ENCODE measurements at places on chromosomes 3 and 15.

GRCh38 chr3:166211451-166211850, 374.2 kb upstream of the BCHE start:
- H3K27me3 ChIP-seq = no peaks in the 10 kb centered on the region
- no peak for DNase-seq
- no peaks in the 10 kb centered on the region for H3K36me3 ChIP-seq
- no peak overlapping the region for H3K4me3 ChIP-seq

DNA sequence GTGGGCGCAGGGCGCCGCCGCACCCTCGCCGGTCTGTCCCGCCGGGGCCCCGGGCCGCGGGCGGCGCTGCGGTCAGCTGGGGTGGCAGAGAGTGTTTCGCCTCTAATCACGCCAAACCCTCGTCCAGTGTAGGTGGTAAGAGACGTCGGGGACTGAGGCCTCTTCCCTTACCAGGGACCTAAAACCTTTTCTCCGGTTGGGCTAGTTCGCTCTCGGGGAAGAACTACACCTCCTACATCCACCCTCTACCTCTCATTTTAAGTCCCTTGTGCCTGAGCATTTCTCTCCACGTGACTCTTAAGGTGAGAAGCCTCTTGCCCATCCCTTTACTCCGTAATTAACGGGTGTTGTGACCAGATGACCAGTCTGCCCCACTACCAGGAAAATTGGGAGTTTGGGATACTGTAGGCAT, 520 bp downstream of the TMEM42 start:
- peaks cover 20% of the 10 kb centered on the region for H3K4me1 ChIP-seq
- H3K27ac ChIP-seq = peak overlapping the region; percentile 93
- no peaks in the 10 kb centered on the region for H3K36me3 ChIP-seq
- H3K27me3 ChIP-seq = no peaks in the 10 kb centered on the region

- no peaks in the 10 kb centered on the region for H3K36me3 ChIP-seq
- no peaks in the 10 kb centered on the region for H3K27me3 ChIP-seq
- H3K4me3 ChIP-seq = no peak overlapping the region
- no peak for DNase-seq
- peaks cover 54% of the 10 kb centered on the region for H3K4me1 ChIP-seq
- H3K27ac ChIP-seq = peak overlapping the region; percentile 33
Observed at GRCh38 chr3:48738144-48738536, 21.1 kb upstream of the IP6K2 start.

GRCh38 chr3:127392156-127392490, 104.3 kb upstream of the PRR20G start:
- no peak overlapping the region for H3K27ac ChIP-seq
- H3K36me3 ChIP-seq = no peaks in the 10 kb centered on the region
- H3K4me3 ChIP-seq = no peak overlapping the region

- H3K27me3 ChIP-seq = no peaks in the 10 kb centered on the region
- no peak overlapping the region for H3K4me3 ChIP-seq
- no peaks in the 10 kb centered on the region for H3K4me1 ChIP-seq
- no peaks in the 10 kb centered on the region for H3K36me3 ChIP-seq
Observed at GRCh38 chr3:64067506-64068346, 44.4 kb upstream of the PSMD6 start.

DNA sequence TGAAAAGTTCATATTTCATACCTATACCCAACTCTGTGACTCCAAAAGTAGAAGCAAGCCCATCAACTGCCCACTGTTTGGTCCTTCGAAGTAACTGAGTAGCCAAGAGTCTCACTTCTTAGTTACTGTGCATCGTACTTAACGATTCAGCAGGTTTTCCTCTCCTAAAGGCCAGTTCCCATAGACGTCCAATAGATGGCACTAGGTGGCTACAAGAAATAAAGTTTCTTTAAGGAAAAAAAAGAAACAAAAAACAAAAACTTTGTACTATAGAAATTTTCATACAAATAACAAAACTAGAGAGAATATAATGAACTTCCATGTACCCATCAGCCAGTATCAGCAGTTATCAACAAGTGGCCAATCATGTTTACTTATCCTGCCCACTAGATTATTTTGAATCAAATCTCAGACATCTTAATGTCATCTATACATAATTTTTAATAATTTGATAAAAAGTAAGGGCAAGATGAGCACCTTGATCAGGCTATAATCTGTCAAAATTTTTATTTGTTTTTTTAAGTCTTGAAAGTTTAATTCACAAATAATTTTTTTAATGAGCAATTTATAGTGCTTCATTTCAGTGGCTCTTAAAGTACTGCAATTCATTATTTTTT, 63.8 kb upstream of the ACP3 start:
- no peak overlapping the region for H3K4me3 ChIP-seq
- no peaks in the 10 kb centered on the region for H3K4me1 ChIP-seq
- no peak for DNase-seq
- no peaks in the 10 kb centered on the region for H3K36me3 ChIP-seq

DNA sequence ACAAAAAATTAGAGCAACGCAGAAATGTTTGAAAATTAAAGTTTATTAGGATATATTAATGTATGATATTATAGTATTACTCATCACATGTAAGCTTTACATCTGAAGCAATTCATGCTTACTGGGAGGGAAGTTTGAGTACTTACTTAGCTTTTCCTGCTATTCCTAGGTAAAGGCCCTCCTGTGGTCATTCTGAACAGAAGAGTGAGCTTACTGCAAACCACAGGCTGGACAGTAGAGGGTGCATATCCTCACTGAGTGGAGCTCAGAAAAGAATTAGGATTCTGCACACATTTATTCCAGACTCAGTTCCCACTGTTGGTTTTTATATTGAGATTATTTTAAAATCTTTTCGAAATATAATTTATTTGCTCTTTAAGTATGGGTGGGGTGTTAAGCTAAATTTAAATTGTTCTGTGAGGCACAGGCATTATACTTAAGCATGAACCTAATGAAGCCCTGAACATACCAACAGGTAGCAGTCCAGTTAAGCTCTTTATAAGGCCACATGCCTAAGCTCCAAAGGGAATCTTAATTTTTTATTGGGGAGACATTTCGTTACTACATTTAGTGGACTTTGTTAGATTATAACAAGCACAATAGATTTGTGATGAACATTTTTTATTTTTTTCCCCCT, 10.2 kb downstream of the MRPS22 start:
- H3K4me1 ChIP-seq = peaks cover 3% of the 10 kb centered on the region
- H3K4me3 ChIP-seq = no peak overlapping the region
- H3K36me3 ChIP-seq = peaks cover 100% of the 10 kb centered on the region
- no peaks in the 10 kb centered on the region for H3K27me3 ChIP-seq
- H3K27ac ChIP-seq = no peak overlapping the region

GRCh38 chr15:61126811-61127210, 102.3 kb downstream of the RORA start:
- H3K4me1 ChIP-seq = peaks cover 11% of the 10 kb centered on the region
- H3K27ac ChIP-seq = no peak overlapping the region
- no peaks in the 10 kb centered on the region for H3K27me3 ChIP-seq
- DNase-seq = peak; percentile 66

DNA sequence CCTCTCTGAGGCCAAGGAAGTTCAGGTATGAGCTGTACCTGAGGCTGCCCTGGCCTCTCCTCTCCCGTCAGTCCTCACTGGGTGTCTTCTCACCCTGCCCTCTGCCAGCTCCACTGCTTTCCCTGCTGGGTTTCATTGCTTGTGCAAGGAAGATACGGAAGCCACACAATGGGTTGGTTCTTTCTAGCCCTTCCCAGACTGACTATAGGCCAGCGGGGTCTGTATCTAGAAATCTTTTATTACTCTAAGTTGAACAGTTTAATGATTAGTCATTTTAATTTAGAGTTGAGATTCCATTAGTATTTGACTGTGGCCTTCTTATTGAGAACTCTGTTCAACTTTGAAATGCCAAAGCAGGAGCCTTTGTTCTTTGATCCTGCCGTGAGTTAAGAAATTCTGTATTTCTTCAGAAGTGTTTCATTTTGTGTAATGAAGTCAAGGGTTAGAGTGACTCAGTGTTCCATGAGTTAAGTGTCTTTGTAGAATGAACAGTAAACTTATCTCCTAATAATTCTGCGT, 16.2 kb downstream of the C3orf62 start:
- no peaks in the 10 kb centered on the region for H3K27me3 ChIP-seq
- no peak overlapping the region for H3K4me3 ChIP-seq
- DNase-seq = no peak
- no peak overlapping the region for H3K27ac ChIP-seq
- no peaks in the 10 kb centered on the region for H3K36me3 ChIP-seq

DNA sequence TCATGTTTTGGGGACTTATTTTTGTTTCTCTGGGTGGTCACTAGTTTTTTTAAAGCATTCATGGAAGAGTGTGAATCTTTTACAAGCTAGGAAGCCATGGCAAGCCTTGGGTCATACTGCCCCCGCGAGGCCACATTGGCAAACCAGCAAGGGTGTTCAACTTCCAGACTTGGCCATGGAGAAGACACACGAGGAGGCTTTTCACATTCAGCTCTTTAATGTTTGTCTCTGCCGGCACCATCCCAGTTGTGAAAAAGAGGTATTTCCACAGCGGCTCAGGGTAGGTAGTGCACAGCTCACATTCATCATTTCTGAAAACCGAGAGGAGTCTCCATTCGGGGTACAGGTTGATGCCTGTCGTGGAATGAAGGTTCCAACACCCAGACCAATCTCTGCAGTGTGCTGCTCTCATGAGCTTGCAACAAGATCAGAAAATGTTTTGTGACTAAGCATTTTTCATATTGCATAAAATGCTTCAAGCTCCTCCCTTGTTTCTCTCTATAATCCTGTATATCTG, 7.7 kb downstream of the CCR5 start:
- H3K27me3 ChIP-seq = peaks cover 15% of the 10 kb centered on the region
- peaks cover 4% of the 10 kb centered on the region for H3K4me1 ChIP-seq
- H3K27ac ChIP-seq = no peak overlapping the region
- no peak for DNase-seq

DNA sequence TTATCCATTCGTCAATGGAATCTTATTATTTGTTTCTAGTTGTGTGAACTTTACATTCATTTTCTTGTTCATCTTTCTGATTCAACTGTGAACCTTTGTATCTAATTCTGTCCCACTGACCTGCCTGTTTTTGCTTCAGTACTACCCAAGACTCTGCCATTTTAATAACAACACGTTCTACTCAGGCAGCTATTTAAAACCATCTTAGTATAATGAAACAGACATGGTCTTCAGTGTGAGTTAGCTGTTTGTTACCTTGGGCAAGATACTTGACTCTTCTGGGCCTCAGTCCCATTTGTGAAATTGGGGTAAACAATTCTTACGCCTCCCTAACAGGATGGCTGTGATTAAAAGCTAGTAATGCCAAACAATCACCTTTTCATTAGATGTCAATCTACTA, 1.6 kb downstream of the BTBD1 start:
- peak overlapping the region; percentile 81 for H3K4me3 ChIP-seq
- no peaks in the 10 kb centered on the region for H3K27me3 ChIP-seq
- DNase-seq = no peak
- peak overlapping the region; percentile 93 for H3K27ac ChIP-seq

DNA sequence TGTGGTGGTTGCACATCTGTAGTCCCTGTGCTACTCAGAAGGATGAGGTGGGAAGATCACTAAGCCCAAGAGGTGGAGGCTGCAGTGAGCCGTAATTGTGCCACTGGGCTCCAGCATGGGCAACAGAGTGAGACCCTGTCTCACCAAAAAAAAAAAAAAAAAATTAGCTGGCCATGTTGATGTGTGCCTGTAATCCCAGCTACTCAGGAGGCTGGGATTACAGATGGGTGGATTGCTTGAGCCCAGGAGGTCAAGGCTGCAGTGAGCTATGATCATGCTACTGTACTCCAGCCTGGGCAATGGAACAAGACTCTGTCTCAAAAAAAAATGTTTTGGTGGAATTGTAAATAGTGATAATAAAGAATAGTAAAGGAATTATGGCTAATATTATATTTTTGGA, 9.9 kb downstream of the ATRIP start:
- H3K4me1 ChIP-seq = no peaks in the 10 kb centered on the region
- no peak overlapping the region for H3K4me3 ChIP-seq
- H3K27me3 ChIP-seq = no peaks in the 10 kb centered on the region
- no peak for DNase-seq

DNA sequence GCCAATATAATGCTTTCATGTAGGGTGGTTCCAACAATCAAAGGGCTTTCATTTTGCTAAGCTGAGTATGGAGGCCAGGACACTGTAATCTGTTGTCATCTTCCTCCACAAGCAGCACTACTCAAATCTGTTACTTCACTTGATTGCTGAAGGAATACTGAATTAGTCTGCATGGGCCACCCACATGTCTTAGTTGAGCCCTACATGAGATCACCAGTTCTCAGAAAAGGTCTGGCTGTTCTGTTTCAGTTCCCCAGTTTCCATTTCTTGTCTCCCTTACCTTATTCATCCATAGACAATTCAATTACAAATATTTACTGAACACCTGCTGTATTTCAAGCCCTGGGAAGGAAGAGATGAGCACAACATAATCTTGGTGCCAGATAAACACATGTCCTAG, 119.2 kb downstream of the FHIT start:
- no peaks in the 10 kb centered on the region for H3K36me3 ChIP-seq
- H3K27ac ChIP-seq = no peak overlapping the region
- H3K4me3 ChIP-seq = no peak overlapping the region
- H3K27me3 ChIP-seq = no peaks in the 10 kb centered on the region
- no peaks in the 10 kb centered on the region for H3K4me1 ChIP-seq
- no peak for DNase-seq

DNA sequence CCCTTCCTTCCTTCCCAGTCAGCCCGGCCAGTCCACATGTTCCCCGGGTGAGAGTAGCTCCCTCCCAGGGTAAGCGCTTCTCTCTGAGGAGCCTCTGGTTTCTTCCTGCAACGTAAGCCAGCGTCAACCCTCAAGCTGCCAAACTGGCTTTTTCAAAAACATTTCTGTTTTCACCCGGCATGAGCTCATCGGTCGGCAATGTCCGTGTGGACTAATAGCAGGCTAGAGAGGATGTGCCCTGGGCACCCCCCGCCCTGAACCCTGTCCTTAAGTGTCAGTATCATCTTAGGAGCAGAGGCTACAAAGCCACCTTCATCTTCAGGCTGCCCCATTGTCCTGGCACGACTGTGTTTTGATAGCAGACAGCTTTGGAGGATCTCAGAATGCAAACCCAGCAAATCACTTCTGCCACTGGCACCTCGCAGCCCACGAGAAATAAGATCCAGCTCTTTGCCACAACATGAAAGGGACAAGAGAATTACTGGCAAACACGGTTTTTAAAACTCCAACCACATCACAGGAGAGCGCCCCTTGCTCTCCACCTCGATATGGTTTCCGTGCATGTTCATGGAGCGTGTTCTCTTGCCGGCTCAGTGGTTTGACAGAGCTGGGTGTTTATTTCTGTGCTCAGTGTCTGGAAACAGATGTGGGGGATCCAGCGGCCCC, 9.9 kb downstream of the ALDH1A3 start:
- no peaks in the 10 kb centered on the region for H3K27me3 ChIP-seq
- H3K4me1 ChIP-seq = peaks cover 23% of the 10 kb centered on the region
- H3K4me3 ChIP-seq = no peak overlapping the region
- peak overlapping the region; percentile 60 for H3K27ac ChIP-seq

DNA sequence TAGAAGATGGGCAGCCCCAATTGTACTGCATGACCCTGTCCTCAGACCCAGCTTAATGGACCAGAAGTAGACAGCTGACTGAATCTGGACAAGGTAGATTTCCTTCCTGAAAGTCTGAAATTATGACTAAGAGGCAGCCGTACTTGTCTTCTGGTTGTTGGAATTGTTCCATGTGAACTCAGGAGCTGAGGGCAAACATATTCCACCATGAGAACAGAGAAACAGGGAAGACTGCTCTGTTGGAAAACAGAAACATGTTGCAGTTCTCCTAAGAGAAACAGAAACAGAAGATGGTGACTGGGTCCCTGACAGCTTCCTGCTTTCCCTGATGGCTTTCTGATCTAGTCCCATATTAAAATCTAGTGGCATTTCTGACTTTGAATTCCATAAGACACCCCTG, 24.1 kb downstream of the POPDC2 start:
- no peak for DNase-seq
- peaks cover 42% of the 10 kb centered on the region for H3K4me1 ChIP-seq
- peak overlapping the region; percentile 52 for H3K27ac ChIP-seq
- H3K4me3 ChIP-seq = no peak overlapping the region
- peaks cover 6% of the 10 kb centered on the region for H3K36me3 ChIP-seq

Data from esophagus muscularis mucosa (tissue), 4 donors.